Substantia nigra (tissue), 51 donors: ENCODE measurements at places on chromosomes 13 and 19.

GRCh38 chr13:113186061-113186900 lies 22.2 kb downstream of the PCID2 start:
- DNase-seq: no peak

DNA sequence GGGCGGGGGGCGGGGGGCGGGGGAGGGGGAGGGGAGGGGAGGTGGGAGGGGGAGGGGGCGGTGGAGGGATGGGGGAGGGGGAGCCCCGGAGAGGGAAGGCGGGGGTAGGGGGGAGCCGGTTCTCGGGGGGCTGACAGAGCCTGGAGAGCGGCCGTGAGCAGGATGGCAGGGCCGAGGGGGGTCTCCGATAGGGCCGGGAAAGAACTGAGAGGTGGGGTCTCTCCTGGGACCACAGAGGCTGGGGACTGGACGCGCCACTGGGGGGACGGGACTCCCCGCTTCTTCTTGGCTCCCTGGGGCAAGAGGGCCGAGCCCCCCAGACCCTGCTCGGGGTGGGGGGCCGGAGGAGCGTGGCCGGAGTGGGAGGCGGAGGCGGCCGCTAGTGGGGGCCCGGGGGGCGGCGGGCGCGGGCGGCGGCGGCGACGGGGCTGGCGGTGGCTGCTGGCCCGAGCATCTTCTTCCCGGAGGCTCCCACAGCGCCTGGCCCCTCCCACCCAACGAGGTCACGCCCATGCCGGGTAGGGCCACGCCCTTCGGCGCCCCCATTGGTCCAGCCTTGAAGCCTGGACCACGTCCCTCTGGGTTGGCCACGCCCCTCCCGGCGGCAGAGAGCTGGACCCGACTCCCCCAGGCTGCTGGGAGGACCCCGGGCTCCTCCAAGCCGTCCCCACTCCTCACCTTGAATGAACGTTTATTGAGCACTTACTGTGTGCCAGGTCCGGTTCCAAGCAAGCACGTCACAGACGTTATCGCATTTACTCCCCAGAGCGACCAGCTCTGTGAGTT lies at the start of gene NOVA2:
Gene NOVA2 (minus strand): TSS at position 313 of the 786 bp plus-strand sequence. CDS start 514 bp downstream, outside the sequence.
- DNase-seq: peak; percentile 67

GRCh38 chr13:35387682-35388250 lies 88.7 kb downstream of the MAB21L1 start:
- DNase-seq: no peak

DNA sequence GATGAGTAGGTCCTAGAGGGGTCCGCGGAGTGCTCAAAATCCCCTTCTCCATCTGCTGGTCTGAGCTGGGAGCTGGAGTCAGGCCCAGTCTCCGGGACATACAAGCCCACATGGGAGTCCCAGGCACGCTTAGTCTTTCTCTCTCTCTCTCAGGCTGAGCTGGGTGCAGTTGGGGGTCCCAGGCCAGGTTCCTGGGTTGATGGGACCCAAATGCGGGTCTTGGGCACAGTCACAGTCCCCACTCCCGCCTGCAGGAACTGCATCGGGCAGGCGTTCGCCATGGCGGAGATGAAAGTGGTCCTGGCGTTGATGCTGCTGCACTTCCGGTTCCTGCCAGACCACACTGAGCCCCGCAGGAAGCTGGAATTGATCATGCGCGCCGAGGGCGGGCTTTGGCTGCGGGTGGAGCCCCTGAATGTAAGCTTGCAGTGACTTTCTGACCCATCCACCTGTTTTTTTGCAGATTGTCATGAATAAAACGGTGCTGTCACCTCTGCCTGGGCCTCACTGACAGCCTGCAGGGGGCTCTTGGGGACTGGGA lies 23.8 kb downstream of the CYP4F12 start:
- DNase-seq: no peak

GRCh38 chr13:73065665-73066340 lies 7.0 kb downstream of the KLF5 start:
- no peak for DNase-seq

- no peak for DNase-seq
Observed at GRCh38 chr13:92259523-92259922, 861.1 kb downstream of the GPC5 start.

GRCh38 chr19:17965370-17966128 lies 1.4 kb upstream of the KCNN1 start:
- DNase-seq: no peak

- DNase-seq: no peak
Observed at GRCh38 chr13:66943530-66943929, 286.6 kb downstream of the PCDH9 start.

GRCh38 chr19:38265921-38266429 lies 1.6 kb downstream of the SPINT2 start:
- no peak for DNase-seq

DNA sequence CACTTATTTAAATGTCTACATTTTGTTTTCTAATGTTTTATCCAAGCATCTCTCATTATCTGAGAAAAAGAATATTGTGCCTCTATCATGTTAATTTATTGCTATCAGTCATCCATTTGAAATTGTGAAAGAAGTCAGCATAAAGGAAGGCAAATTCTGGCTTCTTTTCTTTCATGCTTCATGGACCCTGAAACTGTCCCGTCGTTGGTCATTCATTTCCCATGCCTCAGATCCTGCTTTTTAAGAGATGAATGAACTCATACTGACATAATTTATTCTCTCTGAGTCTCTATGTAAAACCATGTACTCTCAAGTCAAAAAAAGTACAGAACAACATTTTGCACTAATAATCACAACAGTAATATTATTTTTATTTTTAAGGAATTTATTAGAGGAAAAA lies 2512.0 kb downstream of the PCDH9 start:
- no peak for DNase-seq

DNA sequence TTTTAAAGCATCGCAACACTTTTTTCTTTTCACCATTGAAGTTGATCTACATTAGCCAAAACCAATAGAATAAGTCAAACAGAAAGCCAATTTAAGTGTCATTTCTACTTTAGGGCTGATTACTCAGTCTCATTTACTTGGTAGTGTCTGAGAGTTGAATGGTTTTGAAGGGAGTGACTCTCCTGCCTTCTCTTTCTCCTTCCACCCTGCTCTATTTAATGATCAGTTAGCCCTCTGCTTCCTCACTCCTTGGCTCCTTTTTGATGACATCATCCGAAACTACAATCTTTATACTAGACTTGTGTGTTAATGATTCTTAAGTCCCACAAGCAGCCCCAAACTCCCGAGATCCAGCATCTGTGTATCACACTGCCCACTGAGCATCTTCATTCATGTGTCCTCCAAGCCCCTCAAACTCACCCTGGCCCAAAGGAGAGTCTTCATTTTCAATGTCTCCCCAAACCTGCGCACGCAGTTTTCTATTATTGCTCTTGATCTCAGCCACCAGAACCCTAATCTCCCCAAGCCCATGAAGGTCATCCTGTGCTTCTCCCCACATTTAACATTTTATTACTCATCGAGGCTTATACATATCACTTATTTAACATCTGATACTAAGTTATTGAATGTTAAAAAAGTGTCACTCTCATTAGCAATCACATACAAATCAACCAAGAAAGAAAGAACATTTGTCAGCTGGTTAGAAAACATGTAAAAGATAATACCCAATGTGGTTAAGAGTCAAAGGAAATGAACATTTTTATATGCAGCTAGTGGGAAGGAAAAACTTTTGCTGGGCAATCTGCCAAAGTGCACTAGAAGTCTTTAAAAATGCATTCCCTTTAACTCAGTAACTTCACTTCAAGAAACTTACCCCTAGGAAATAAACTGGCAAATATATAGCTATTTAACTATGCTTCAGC lies 32.2 kb upstream of the ARGLU1 start:
- DNase-seq: no peak

DNA sequence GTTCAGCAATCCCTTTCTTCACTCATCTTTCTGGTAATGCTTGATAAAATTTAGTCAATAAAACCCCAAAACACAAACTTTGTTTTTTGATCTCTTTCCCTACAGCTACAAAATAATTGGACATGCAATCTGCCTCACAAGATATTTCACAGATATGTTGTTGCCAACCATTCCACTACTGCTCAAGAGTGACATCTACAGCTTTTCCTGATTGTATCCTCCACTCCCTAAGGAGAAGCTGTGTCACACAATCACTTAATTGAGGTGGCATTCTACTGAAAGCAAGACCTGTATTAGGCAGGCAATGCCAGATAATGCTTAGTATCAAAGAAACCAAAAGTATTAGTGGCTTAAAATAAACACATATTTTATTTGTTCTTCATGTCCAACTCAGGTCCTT lies 1646.2 kb upstream of the SPRY2 start:
- DNase-seq: no peak

- DNase-seq: peak; percentile 29
Observed at GRCh38 chr19:1069009-1069779, 2.2 kb downstream of the ARHGAP45 start.

GRCh38 chr13:106038752-106039151 lies 496.7 kb downstream of the EFNB2 start:
- no peak for DNase-seq

DNA sequence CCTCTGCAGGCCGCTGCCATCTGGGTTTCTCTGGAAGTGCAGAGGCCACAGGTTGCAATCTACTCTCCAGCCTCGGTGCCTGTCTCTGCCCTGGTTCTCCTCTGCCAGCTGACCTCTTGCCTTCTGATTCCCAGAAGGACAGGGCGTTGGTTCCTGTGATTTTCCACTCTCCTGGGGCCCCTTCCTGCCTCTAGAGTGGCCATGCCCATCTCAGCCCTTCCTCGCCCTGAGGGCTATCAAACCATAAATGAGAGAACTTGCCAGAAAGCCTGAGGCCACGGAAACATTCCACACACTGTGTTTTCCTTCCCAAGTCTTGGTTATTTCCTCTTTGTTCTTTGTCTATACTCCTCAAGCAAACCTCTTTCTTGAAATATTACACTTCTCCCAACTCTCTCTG lies 146.2 kb downstream of the SHISA2 start:
- DNase-seq: no peak

DNA sequence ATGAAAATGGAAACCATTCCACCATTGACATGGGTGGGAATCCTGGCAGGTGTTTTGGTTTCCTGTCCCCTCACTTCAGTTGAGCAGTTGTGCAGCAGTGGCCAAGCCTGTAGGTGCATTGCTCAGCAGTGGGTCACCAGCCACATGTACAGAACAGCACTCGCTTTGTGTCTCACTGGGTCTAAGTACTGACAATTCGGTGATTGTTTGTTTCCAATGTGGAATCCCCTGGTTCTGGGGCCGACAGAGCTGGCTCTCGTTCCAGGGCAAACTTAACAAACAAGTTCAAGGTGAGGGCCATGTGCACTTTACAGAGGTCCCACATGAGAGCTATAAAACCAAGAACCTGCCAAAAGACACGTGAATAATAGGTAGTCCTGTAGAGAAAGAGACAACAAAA lies 54.1 kb upstream of the SPATA13 start:
- peak; percentile 27 for DNase-seq

- DNase-seq: no peak
Observed at GRCh38 chr19:9881720-9882119, 46.6 kb downstream of the PIN1 start.

DNA sequence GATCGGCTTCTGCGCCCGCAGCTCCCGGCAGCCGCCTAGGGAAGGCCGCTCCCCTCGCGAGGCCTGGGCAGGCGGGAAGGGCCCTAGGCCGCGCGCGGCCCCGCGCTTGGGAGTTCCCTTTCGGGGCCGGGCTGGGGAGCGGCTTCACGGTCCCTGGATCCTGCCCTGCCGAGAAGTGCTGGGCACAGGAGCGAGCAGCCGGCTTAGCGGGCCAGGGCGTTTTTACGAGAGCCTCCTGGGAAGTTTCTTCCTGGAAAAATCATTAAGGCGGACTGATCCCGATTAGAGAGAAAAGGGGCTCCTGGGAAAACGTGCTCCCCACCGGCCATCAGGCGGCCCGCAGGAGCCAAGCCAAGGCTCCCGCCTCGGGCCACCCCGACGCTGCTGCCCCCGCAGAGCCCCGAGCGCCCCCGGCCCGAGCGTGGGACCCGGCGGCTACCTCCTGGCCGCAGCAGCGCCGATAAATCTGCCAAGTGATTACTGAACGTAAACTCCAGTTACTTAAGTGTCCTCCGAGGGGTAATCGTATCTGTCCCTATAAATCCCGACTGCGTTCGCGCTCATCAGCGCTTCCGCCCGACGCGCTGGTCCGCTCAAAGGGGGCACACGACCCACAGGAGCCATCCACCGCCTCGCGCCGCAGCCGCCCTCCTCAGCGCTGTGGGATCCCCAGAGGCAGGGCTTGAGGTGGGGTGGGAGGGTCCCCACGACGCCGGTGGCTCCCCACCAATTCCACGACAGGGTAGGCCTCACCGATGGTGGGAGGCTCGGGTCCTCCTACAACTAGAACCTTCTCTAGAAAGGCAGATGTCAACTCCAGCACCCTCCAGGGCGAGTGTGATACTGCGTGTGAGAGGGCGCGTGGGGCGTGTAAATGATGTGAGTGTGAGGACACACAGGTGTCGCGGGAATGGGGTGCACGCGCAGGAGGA lies 2.8 kb downstream of the ZIC5 start:
- no peak for DNase-seq

GRCh38 chr13:60418954-60419353 lies 21.9 kb downstream of the TDRD3 start:
- DNase-seq: no peak

- no peak for DNase-seq
Observed at GRCh38 chr13:39039041-39039440, 785 bp downstream of the NHLRC3 start.

GRCh38 chr13:111337206-111337605 lies 16.8 kb downstream of the TEX29 start:
- DNase-seq: no peak

GRCh38 chr19:4636151-4636717 lies 3.1 kb upstream of the TNFAIP8L1 start:
- DNase-seq: no peak

- DNase-seq: no peak
Observed at GRCh38 chr19:5336195-5336965, 4.2 kb downstream of the PTPRS start.

DNA sequence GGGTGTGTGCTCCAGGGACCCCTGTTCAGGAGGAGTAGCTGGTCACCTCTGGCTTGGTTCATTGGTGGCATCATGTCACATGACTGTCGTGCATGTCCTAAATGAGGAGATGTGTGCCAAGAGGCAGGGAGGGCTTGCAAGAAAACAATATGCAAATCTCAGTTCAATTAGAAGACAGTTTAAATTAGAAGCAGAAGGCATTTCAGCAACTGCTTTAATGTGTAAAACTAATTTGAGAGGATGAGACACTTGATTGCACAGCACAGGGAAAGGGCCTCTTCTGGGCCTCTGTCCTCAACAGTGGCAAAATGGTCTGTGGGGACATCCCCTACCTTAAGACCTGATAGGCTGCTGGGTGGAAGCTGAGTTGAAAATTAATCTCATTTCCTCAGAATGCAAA lies 54.6 kb downstream of the SPATA13 start:
- DNase-seq: no peak

GRCh38 chr13:112510987-112511685 lies 76.8 kb downstream of the TUBGCP3 start:
- no peak for DNase-seq
